ENCODE measurements at places on chromosomes 3 and 15. TPM values are rescaled to one million over a fixed set of nuclear protein-coding genes. Genes with fewer than 3 reads are reported as not detected.

GRCh38 chr3:15289661-15290060 lies 42.7 kb downstream of the SH3BP5 start:
- no peak for DNase-seq

DNA sequence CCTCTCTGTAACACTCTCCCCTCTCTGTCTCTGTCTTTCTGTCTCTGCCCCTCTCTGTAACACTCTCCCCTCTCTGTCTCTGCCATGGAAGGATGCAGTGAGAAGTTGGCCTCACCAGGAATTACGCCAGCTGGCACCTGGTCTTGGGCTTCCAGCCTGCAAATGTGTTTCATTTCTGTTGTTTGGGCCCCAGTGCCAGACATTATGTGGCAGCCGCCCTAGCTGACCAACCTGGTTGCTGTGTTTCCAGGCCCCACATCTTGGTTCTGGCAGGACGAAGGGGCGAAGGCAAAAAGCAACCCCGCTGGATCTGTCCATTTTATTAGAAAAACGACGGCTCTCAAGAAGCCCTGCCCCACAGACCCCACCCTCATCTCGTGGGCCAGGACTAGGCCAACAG lies 5.2 kb upstream of the ZXDC start:
- no peak for DNase-seq

DNA sequence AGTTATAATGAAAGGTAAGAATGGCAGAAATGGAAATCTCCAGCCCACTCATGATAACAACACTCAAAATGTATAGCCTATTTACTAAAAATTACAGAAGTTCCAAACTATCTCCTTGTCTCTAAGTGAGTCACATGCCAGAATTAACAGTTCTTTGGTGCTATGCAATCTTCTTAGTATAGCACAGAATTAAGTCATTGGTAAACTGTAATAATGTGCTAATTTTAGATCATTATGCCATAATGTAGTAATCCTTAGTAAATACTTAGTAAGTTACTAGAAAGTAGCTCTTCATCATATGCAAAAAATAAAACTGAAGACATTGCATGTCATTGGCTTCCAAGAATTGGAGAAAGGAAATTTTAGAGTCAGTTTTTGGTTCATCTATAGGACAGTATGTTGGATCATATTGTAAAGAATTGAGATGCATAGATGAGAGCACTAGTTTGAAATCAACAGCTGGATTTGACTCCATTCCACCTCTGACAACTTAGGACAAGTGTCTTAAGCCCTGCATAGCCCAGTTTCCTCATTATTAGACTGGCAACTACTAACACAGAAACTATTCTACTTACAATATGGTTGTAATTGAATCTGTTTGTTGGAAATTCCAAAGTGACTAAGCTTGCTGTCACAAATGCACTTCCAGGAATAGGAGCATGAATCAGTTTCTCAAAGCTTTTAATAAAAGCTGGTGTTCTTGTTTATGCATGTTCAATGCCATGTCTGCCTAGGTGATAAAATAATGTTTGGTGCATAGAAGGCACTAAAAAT lies 40.1 kb upstream of the CD47 start:
- no peak for DNase-seq

- no peak for DNase-seq
Measured at GRCh38 chr3:123789160-123789559, 95.0 kb downstream of the MYLK start.

GRCh38 chr3:193821151-193821668 lies 228.2 kb downstream of the OPA1 start:
- DNase-seq = no peak

GRCh38 chr15:62244762-62245161 lies 79.7 kb upstream of the C2CD4B start:
- no peak for DNase-seq

DNA sequence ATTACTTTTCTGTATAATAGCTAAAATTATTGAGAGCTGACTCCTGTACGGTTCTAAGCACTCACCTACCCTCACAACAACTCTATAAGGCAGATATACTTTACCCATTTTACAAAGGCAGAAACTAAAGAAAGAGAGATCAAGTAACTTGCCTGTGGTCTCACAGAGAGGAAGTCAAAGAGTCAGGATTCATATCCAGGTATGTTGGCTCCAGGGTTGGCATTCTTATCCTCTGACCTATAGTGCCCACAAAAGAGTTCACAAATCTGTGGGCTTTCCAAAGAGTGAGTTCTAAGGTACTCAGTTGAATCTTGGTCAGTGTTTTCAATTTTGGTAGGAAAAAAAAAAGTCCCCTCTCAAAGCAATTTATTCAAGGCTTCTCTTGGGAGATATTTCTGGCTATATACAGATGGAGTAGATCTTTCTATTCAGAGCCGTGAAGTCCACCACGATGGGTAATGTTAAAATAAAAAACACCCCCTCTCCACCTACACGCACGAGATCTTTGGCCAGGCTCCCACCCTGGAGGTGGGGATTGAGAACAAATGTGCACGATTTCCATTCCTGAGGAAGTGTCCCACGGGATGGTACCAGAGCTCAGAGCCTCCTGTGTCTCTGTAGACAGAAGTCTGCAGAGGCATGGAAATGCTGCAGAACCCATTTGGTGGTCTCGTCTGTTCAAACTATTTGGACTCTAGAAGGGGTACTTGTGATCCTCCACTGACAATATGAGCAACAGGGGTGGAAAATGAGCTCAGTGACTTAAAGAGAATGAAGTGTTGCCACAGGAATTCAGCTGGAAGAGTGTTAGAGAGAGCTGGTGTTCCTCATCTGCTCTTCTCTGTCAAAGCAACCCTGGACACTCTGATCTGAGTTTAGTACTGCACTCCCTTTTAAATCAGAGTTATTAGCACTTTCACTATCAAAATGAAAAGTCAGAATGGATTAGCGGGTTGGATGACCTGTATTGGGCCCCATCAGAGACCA lies 212.1 kb upstream of the EIF1B start:
- no peak for DNase-seq

- no peak for DNase-seq
Measured at GRCh38 chr3:149983628-149984027, 12.9 kb upstream of the PFN2 start.

DNA sequence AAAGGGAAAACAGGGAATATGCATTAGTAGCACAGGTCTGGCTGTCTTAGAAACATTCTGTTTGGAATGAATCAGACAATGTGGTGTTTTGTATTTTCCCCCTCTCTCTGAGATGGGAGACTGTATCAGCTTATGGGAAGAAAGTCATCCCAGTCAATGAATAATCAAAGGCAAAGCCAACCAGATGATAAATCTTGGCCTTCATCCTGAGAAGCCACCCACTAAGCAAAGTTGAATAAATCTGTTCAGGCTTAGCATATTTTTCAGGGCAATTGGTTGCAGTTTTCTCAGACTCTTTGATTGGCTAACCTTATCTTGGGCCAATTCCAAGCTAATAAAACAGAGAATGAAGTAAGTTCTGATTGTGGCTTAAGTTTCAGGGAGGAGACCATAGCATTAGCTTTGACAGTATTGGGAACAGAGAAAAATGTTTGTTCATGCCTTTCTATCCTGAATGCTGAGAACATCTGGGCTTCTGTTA lies 63.6 kb upstream of the ARL8B start:
- peak; percentile 39 for DNase-seq

DNA sequence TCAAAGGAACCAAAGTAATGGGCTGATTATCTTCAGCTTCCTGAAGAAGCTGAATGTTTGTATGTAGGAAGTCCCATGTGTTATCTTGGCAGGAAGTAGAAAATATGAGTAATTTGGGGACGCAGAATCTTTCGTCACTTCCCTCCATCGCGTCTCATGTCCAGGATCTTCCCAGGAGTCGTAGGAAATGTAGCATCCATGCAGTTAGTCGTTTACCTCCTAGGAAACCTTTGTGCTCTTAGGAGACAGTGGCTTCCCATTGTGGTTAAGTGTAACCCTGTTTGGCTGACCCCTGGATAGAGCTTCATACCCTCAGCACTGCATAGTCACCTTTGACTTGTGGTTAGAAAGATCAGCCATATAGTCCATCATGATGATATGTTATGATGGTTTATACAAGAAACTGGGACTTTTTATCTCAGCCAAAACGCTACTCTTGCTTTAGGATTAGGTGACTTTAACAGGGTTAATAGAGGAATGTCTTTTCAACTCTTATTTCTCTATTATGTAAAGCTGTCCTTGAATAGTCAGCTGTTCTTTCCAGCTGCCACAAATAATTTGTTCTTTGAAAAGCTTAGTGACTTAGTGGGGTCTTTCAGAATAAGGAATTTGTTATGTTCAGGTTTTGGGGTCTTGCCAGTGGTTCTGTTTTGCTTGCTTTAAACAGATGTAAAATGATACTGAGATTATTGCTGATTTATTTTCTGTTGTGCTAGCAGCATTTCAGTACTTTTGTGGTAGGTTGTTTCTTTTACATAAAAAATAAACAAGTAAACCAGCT lies 92.2 kb downstream of the KLHL25 start:
- DNase-seq = peak; percentile 43

SCN5A gene
- polyA plus RNA-seq = 6.9 TPM

PARP6 gene
- polyA plus RNA-seq = 46.0 TPM

CCDC39 gene
- 0.64 TPM for polyA plus RNA-seq

DNA sequence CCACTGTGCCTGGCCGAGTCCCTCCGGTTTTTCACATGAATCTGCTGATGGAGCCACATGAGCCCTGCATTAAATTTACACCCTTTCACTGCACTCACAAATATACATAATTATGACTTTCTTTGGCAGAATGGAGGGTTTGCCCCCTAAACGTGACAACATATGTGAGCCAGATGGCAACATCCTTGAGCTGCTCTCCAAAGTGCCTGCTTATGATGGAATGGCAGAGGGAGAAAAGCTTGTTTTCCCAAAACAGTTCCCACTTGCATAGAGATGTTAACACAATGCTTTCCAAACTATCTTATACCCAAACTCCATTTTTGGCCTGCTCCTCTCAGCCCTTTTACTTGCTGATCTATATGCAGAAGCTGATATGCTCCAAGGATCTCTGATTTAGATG lies 54.9 kb downstream of the ABCC5 start:
- DNase-seq = no peak

XIRP1 gene
- polyA plus RNA-seq = 82.0 TPM

IL17RD gene
- 27.0 TPM for polyA plus RNA-seq

AHSG gene
- polyA plus RNA-seq = not detected

HESX1 gene
- 2.0 TPM for polyA plus RNA-seq

CSPG5 gene
- 2.6 TPM for polyA plus RNA-seq

PFN2 gene
- 176 TPM for polyA plus RNA-seq

- DNase-seq = no peak
Measured at GRCh38 chr3:31978553-31978952, 2.5 kb downstream of the OSBPL10 start.

GRCh38 chr3:97720417-97720816 lies 44.1 kb upstream of the ARL6 start:
- no peak for DNase-seq

DNA sequence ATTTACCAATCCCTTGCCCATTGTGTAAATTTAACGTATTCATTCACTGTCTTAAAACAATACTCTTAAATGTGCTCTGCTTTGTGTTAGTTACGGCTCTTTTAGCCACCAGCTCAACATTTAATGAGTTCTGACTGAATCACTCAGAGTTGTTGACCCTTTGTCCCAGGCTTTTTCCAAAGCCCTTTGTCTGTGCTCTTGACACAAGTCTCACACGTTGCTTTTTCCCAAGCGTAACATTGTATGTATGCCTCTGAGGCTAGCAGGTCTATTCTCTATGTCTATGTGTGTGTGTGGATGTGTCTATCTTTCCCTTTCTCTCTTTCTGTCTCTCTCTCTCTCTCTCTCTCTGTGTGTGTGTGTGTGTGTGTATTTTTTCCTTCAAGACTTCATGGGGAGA lies 435.4 kb upstream of the GOLIM4 start:
- DNase-seq = no peak

ATP13A3 gene
- polyA plus RNA-seq = 33.3 TPM

DNA sequence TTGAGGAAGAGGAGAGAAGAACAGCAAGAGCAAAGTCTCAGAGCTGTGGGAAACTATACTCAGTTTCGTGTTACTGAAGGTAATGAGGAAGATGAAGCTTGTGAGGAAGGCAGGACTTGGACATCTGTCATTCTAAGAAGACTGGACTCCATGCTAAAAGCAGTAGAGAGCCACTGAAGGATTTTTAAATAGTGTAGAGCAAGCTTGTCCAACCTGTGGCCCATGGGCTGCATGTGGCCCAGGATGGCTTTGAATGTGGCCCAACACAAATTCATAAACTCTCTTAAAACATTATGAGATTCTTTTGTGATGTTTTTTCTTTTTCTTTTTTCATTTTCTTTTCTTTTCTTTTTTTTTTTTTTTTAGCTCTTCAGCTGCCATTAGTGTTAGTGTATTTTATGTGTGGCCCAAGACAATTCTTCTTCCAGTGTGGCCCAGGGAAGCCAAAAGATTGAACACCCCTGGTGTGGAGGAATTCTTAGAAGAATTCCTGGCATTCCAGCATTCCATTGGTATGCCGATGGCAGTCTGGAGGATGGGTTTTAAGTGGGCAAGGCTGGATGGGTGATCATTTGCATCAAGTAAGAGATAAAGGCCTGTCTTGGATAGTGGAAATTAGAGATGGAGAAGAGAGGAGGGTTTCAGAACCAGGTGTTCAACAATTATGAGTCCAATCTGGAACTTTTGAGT lies 6.9 kb upstream of the NFKBIZ start:
- DNase-seq = no peak

- no peak for DNase-seq
Measured at GRCh38 chr15:47961401-47962090, 159.2 kb upstream of the SLC24A5 start.

EHD4 gene
- 25.2 TPM for polyA plus RNA-seq

DNA sequence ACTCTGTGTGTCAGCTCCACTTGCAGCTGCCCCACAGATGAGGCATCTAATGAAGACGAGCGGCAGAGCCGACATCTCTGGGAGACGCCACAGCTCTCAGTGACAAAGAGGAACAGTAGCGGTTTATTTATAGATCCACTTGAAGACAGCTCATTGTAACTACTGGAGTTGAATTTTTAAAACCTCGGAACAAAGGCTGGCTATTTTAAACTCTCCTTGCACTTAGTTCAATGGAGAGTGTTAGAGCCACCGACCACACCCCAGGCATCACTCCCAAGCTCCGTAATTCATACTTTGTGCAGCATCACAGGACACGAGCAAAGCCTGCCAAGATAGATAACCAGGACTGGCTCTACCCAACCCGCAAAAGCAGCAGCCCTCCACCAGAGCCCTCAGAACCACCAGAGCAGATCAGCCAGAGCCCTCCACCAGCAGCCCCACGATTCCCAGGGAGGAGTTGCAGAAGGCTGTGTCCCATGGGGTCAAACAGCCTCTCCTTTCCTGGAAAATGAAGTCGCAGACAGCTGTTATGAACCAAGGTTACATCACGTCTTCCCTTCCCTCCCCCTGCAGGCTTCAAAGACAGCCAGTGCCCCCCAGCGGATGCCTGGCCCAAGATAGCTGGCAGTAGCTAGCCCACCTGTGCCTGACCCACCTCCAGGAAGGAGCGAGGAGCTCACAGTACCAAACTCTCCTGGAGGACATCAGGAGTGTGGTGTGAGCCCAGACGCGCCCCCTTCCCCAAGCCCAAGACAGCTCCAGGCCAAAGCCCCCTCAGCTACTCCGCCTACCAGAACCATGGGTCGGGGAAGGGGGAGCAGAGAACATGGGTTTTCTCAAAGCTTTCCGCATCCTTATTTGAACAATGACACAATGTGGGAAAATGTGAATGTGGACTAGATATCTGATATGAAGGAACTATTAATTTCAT lies 45.7 kb downstream of the POC1A start:
- DNase-seq = peak; percentile 80

RHOV gene
- 0.07 TPM for polyA plus RNA-seq

FURIN gene
- 36.1 TPM for polyA plus RNA-seq

TMC3 gene
- not detected for polyA plus RNA-seq

- DNase-seq = no peak
Measured at GRCh38 chr15:74773731-74774252, 8.1 kb upstream of the CSK start.

- DNase-seq = peak; percentile 30
Measured at GRCh38 chr3:186931532-186932280, 1.4 kb downstream of the ST6GAL1 start.

RFTN1 gene
- 14.1 TPM for polyA plus RNA-seq

- no peak for DNase-seq
Measured at GRCh38 chr15:61185759-61186158, 43.3 kb downstream of the RORA start.

Data from muscle of arm (tissue), 14 donors.